ENCODE measurements at places on chromosomes 3 and 15.
A peak's percentile ranks its signal among the peaks of the same experiment; 100 is the strongest.

- no peak overlapping the region for H3K4me3 ChIP-seq
- peaks cover 4% of the 10 kb centered on the region for H3K36me3 ChIP-seq
- no peak overlapping the region for H3K27ac ChIP-seq
Measured at GRCh38 chr3:106345353-106346027, 476.7 kb upstream of the CBLB start.

GRCh38 chr3:27632431-27633223 is 89.5 kb downstream of the EOMES start:
- H3K4me1 ChIP-seq: peaks cover 5% of the 10 kb centered on the region
- peak; percentile 63 for DNase-seq
- H3K36me3 ChIP-seq: no peaks in the 10 kb centered on the region
- H3K27ac ChIP-seq: peak overlapping the region; percentile 13
- H3K4me3 ChIP-seq: peak overlapping the region; percentile 86

DNA sequence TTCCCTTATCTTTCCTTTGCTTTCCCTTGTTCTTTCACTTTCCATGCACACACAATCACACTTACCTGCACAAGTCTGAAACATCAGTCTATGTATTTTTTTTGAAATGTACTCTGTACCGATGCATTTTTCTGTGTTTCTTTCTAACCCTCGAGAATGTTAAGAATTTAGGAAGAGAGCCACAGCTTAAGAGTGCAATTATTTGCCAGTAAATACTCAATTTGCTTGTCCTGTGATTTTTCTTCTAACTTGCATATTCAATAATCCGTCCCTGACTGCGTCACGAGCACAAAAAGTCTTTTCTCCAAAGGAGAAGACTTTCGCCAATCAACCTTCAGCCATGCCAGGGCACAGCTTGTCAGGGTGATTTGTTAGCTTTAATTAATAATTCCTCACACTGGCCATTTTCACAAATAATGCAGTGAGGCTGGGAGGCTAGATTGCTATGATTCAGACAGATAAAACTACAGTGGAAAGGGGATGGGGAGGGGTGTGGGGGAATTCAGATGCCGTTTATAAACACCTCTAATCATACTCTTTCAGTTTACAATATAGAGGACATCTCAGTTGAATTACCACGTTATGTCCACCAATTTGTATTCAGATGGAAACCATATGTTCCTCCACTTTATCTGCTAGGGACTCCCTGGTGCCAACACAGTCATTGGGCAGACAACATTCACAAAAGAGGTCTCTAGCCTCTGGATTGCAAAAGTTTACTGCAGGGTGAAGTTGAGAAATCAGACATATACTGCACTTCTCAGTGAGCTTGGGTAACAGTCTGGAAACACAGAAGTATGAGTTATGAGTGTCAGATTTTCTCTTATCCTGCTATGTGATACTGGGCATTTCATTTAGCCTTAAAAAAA is 388.0 kb downstream of the ZBTB20 start:
- no peak overlapping the region for H3K27ac ChIP-seq
- no peaks in the 10 kb centered on the region for H3K27me3 ChIP-seq
- H3K36me3 ChIP-seq: no peaks in the 10 kb centered on the region
- no peak for DNase-seq
- H3K4me1 ChIP-seq: peaks cover 8% of the 10 kb centered on the region
- no peak overlapping the region for H3K4me3 ChIP-seq

DNA sequence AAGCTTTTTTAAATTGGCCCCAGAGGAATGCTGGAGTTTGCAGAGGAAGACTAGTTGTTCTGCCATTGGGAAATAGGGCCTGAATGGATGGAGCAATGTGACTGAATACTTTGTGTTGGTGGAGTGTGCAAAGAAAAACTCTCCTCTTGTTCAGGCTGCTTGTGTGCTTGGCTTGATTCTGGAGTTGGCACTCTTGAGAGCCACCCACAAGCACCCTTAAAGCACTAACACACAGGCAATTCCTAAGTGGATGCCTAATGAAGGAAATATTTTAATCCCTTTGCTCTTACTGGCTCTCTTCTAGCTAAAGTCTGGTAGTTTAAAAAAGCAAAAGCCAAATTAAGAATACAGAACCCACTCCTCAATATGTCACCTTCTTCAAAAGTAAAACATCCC is 304.4 kb upstream of the C2CD4B start:
- H3K4me3 ChIP-seq: no peak overlapping the region
- no peaks in the 10 kb centered on the region for H3K36me3 ChIP-seq
- peaks cover 3% of the 10 kb centered on the region for H3K27me3 ChIP-seq

DNA sequence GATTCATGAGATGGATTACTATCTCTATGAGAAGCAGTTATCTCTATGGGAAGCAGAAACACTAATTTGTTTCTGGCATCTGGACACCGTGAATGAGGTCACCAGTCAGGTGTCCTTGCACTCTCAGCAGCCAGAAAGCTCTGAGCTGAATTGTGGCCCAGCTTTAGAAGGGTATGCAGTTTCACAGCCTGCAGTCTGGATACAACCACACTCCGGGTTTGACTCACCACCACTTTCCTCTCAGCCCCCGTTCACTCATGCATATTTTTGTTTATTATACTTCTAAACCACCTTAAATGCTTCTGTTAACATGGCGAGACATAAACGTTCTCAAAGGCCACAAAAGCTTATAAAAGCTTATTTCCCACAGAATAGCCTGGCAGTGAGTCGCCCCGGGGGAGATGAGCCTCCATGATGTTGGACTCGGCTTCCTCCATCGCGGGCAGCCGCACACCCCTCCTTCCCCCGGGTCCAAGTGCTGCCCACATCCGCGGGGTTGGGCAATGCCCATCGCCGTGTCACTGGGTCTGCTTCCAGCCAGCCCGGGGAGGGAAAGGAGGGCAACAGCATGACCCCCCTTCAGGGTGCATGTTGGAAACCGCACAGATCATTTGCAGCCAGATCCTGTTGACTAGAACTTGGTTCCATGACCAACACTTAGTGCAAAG is 16.8 kb upstream of the SLC41A3 start:
- H3K27me3 ChIP-seq: peaks cover 3% of the 10 kb centered on the region
- DNase-seq: no peak
- no peak overlapping the region for H3K27ac ChIP-seq
- no peaks in the 10 kb centered on the region for H3K4me1 ChIP-seq

- DNase-seq: no peak
- H3K4me3 ChIP-seq: no peak overlapping the region
- H3K27me3 ChIP-seq: no peaks in the 10 kb centered on the region
- H3K36me3 ChIP-seq: peaks cover 5% of the 10 kb centered on the region
- H3K27ac ChIP-seq: no peak overlapping the region
Measured at GRCh38 chr15:39363761-39364586, 216.9 kb upstream of the THBS1 start.

- DNase-seq: no peak
- H3K4me3 ChIP-seq: no peak overlapping the region
- peaks cover 3% of the 10 kb centered on the region for H3K27me3 ChIP-seq
- no peaks in the 10 kb centered on the region for H3K36me3 ChIP-seq
Measured at GRCh38 chr15:93780073-93780472, 451.3 kb upstream of the MCTP2 start.

DNA sequence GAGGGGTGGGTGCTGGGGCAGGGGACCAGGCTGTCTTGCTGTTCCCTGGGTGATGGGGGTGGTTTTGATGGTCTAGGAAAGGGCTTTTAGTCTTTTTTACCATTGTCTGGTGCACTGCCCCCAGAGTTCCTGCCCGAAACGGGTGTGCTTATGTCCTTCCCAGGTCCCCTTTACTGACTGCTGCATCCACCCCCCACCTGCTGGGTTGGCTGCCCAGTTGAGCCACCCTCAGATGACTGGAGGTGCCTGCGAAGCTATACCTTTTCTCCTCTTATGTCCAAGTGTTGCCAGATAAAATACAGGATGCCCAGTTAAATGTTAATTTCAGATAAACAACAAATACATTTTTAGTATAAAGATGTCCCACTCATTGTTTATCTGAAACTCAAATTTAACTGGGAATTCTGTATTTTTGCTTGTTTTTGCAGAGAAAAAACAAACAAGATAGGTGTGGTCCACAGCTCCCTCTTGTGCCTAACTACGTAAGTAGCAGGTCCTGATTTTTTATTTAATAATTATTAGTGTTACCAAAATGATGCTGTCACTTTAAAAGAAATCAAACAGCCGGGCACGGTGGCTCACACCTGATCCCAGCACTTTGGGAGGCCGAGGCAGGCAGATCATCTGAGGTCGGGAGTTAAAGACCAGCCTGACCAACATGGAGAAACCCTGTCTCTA is 6.1 kb upstream of the RPP14 start:
- peaks cover 6% of the 10 kb centered on the region for H3K27me3 ChIP-seq
- no peak overlapping the region for H3K27ac ChIP-seq
- no peak overlapping the region for H3K4me3 ChIP-seq
- no peak for DNase-seq
- peaks cover 10% of the 10 kb centered on the region for H3K4me1 ChIP-seq

GRCh38 chr3:62134061-62134496 is 239.3 kb downstream of the FEZF2 start:
- H3K4me1 ChIP-seq: peaks cover 2% of the 10 kb centered on the region
- no peak overlapping the region for H3K4me3 ChIP-seq
- no peak for DNase-seq
- H3K27ac ChIP-seq: no peak overlapping the region
- H3K36me3 ChIP-seq: peaks cover 10% of the 10 kb centered on the region

- no peak overlapping the region for H3K27ac ChIP-seq
- H3K27me3 ChIP-seq: peaks cover 6% of the 10 kb centered on the region
- no peak overlapping the region for H3K4me3 ChIP-seq
- peak; percentile 57 for DNase-seq
- peaks cover 14% of the 10 kb centered on the region for H3K4me1 ChIP-seq
Measured at GRCh38 chr3:186255703-186256331, 106.2 kb downstream of the DGKG start.

GRCh38 chr15:45589256-45589655 is 2.1 kb downstream of the BLOC1S6 start:
- DNase-seq: no peak
- peak overlapping the region; percentile 96 for H3K4me3 ChIP-seq
- H3K27ac ChIP-seq: no peak overlapping the region
- peaks cover 3% of the 10 kb centered on the region for H3K27me3 ChIP-seq
- H3K4me1 ChIP-seq: peaks cover 15% of the 10 kb centered on the region

GRCh38 chr3:119555929-119556328 is 3.5 kb downstream of the CD80 start:
- no peak overlapping the region for H3K27ac ChIP-seq
- DNase-seq: no peak
- peaks cover 2% of the 10 kb centered on the region for H3K27me3 ChIP-seq
- peaks cover 4% of the 10 kb centered on the region for H3K36me3 ChIP-seq

GRCh38 chr15:101808201-101808600 is 3.8 kb upstream of the OR4F15 start:
- no peak for DNase-seq
- H3K27ac ChIP-seq: no peak overlapping the region
- no peaks in the 10 kb centered on the region for H3K4me1 ChIP-seq
- H3K27me3 ChIP-seq: no peaks in the 10 kb centered on the region
- H3K4me3 ChIP-seq: no peak overlapping the region
- H3K36me3 ChIP-seq: no peaks in the 10 kb centered on the region

DNA sequence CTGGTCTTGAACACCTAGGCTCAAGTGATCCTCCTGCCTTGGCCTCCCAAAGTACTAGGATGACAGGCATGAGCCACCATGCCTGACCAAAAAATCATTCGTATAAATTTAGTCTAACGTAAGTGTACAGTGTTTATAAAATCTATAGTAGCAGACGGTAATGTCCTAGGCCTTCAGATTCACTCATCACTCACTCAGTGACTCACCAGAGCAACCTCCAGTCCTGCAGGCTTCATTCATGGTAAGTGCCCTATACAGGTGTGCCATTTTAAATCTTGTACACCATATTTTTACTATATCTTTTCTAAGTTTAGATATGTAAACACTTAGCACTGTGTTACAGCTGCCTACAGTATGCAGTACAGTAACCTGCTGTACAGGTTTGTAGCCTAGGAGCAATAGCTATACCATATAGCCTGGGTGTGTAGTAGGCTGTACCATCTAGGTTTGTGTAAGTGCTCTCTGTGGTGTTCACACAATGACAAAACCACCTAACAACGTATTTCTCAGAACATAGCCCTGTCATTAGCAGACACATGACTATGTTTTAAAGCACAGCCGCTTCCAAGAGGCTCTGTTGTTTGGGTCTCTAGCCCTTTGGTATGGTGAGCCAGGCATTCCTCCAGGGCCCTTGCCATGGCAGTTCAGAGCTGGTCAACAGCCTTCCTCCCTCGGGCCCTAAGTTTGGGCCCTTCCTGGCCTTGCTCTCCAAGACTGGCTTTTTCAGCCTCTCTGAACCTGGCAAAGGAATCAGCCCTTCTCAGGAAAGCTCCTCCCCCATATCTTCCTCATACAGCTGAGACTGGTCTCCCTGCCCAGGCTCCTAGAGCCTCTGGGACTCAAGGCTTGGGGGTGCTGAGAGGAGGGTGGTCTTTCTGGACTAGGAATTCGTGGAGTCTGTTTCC is 1.9 kb upstream of the CCDC9B start:
- no peak overlapping the region for H3K4me3 ChIP-seq
- no peak overlapping the region for H3K27ac ChIP-seq
- peaks cover 11% of the 10 kb centered on the region for H3K4me1 ChIP-seq
- DNase-seq: no peak
- peaks cover 11% of the 10 kb centered on the region for H3K27me3 ChIP-seq

All from glutamatergic neuron (in vitro differentiated cells).